Endothelial cell of umbilical vein (primary cell): ENCODE measurements at places on chromosomes 3 and 15.
A peak's percentile ranks its signal among the peaks of the same experiment; 100 is the strongest.

GRCh38 chr3:186824430-186825139 lies 17.9 kb upstream of the ADIPOQ start:
- no peak for DNase-seq

DNA sequence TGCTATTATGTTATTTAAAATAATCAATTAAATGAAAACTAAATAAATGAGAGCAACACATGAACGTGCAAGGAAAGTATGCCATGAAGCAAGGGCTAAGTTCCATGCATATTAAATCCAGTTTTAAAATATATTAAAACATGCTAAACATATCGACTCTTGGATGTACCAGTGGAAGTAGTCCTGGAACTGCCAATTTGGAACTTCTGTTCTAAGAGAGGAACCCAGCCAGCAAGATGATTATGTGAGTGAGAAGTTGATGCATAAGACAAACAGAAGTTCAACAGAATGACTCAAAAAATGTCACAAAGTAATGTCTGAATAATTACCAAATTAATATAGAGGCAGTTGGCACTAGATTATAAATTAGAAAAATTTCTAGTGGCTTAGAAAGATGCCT lies 714.2 kb downstream of the NLGN1 start:
- no peak for DNase-seq

GRCh38 chr3:128091586-128091985 lies 32.0 kb downstream of the RUVBL1 start:
- DNase-seq: no peak

- no peak for DNase-seq
These were observed 40.9 kb downstream of the SNX4 start for GRCh38 chr3:125479091-125479490.

DNA sequence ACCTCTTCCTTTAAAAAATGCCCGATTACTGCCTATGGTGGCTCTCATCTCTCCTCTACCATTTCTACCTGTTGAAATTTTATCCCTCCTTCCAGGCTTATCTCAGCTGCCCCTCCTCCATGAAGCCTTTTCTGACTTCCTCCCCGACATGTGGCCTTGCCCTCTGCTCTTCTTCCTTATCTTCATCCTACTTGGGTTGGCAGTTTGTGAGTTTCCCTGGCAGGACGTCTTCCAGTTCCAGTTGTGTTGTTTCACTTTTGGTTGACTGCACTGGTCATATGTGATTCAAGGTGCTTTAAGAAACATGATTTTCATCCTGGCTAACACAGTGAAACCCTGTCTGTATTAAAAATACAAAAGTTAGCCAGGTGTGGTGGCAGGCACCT lies 4.4 kb downstream of the DLL4 start:
- no peak for DNase-seq

DNA sequence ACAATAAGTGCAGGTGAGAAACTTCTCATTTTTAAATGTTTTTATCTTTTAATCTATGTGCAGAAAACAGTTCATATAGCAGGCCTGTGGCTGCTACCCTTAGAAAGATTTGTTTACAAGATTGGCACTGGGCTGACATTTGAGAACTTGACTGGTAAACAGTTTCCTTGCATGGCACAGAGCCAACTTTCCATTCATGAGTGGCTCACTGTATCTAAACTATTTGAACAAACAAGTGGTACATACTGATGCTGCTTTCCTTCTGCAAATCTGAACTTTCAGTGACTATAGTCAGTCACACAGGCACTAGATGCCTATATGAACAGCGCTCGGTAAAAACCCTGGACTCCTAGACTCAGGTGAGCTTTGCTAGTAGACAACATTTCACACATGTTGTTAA lies 6.3 kb upstream of the GTPBP8 start:
- peak; percentile 57 for DNase-seq

DNA sequence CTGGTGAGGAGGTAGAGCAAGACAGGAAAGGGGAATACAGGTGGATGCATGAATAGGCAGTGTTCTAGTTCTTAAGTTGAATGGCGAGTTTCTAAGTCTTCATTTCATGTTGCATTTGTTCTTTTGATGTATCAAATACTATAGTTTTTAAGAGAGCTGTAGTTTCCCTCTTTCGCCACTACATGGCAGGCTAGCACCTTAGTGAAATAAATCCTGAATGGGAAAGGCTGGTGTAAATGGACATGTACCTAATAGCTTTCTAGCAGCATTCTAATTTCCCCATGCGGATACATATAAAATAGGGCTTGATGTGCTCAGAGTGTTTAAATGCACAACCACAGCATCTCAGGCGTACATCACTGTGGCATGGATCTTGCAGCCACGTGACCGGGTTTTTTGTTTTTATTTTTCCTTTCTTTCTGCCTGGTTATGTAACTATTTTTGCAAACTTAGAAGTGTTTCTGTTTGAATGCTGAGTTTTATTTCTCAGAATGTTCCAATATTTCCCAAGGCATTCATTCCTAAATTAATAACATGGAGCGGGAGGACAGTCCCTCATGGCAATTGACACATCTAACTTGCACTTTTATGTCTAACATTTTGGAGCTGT lies 23.5 kb upstream of the CLN6 start:
- peak; percentile 80 for DNase-seq

DNA sequence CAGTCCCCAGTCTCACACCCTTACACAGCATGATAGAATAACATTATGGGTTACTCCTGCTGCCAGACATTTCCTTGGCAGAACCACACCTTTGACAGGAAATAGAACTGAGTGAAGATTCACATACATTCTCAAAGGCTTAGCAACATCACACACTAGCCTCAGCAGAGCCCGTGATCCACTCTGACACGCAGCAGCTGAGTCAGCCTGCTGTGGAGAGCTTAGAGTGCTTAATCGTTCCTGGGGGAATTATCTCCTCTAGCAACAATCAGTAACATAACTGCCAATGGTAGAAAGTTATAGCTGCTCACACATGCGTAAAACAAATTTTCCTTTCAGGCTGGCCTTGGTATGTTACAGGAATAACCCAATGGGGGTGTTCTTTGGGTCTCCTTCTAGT lies 382.1 kb downstream of the GAP43 start:
- DNase-seq: no peak

DNA sequence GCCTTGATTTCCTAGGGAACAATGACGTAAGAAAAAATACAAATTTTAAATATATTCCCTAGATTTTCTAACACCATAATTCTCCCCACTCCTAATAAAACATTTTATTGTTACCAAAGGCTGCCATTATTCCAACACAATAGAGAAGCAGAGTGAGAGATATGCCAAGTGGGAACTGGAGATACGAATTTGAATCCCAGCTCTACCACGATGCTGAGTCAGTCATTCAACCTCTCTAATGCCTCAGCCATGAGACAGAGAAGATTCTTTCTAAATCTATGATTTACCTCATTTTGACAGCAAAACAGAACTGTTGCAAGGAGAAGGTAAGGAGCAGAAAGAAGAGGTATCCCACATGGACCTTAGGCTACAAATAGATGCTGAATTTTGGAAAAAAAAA lies 112.5 kb downstream of the IGF2BP2 start:
- no peak for DNase-seq
